ENCODE measurements at places on chromosomes 3 and 15.

- DNase-seq = no peak
Measured at GRCh38 chr3:105347625-105348302, 18.9 kb upstream of the ALCAM start.

- DNase-seq = no peak
Measured at GRCh38 chr3:127762077-127762786, 60.1 kb downstream of the MGLL start.

- no peak for DNase-seq
Measured at GRCh38 chr3:100811779-100812507, 102.6 kb downstream of the TFG start.

DNA sequence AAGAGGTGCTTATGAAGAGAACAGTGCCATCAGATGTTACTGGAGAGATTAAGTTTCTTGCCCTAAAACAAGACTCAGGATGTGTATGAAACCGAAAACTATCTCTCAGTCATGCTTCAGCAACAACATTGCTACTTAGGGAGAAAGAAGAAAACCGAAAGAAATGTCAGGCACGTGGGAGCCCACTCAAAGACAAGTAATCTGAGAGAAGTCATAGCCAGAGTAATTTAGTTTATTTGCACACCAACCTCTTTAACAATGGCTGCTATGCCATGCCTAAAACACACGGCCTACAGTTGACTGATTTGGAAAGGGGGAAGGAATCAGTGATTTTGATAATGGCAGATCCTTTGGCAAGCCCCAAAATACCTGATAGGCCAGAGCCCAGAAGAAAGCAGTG is 162.9 kb downstream of the TIGIT start:
- no peak for DNase-seq

DNA sequence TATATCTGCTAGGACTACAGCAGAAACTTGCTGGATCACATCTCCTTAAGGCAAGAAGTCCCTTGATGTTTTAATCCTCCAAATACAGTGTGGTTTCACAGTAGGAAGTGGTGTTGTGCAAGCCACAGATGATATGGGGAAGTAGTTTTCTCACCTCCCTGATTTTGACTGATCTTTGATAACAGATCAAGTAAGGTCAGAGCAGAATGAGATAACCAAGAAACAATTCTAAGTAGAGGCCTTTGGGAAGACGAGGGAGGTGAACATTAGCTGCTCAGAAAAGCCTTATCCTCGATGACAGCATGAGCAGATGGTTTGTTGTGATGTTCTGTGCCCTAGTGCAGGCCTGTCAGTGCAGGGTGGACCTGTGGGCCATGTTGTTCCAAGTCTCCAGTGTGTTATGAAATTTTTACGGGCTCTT is 61.3 kb downstream of the RIOX2 start:
- DNase-seq = no peak

DNA sequence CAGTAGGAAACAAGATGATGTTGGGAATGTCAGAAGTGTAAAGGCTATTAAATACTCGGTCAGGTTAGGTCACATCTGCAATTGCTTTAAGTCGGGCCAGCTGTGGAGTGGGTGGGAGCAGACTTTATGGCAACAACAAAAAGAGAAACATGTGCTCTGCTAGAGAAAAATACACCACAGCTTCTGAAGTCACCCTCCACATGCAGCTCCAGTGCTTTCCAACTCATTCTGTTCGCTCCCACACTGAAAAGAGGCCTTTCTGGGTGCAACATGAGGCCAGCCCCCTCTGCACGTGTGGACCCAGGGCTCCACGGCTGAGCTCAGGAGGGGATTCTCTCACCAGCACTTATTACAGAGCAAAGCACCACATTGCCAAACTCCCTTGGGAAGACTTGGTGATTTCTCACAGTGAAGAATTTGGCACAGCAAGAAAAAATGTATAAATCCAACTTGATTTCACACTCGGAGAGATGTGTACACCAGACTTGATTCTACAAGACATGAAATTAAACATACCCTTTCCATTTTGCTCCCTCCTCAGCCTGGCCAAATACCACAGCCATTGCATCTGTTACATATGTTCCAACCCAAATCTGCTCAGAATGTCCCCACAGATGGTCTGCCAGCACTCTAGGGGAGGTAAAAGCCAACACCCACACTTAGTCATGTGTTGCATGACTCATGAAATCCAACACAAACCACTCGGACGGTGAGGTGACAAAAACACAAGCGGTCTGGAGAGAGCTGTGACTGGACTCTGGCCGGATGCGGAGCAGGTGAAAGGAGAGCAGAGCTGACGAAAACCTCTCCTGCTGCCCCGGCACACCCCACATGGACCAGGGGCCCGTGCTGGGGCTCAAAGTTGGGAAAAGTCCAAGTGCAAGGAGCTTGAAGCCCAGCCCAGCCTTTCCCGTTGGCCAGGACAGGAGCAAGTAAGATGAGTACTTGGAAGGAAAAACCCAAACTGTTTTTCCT is 74.6 kb downstream of the ITGB5 start:
- DNase-seq = peak; percentile 89

GRCh38 chr3:98824256-98824655 is 61.1 kb downstream of the ST3GAL6 start:
- DNase-seq = no peak

DNA sequence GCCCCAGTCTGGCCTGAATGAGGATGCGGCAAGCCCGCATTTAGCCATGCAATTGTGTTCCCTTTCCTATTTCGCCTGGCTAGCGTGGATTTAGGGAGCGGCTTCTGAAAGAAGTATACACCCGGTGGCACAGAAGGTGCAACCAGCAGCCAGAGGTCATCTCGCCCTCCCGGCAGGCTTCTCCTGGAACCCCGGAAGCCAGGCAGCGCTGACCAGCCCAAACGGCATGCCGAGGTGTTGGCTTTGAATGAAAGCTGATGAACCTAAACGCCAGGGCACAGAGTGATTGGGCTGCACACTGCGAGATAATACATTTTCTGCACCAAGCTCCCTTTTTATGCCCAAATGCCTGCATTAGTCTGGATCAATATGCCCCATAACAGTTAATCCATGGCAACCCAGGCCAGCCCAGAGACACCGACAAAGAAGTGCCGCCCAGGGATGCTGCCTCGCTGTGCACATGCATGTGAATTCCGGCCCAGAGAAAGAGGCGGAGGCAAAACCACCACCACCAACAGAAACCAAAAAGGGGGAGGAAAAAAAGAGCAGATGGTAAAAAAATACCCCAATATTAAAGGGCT is 1.4 kb downstream of the SRGAP3 start:
- no peak for DNase-seq
